Uterus (tissue), 4 donors: ENCODE measurements at places on chromosomes 11 and 22. TPM values are rescaled to one million over a fixed set of nuclear protein-coding genes. Genes with fewer than 3 reads are reported as not detected.
A peak's percentile ranks its signal among the peaks of the same experiment; 100 is the strongest.

Gene LMNTD2
- total RNA-seq, result not detected

- H3K4me3 ChIP-seq, result no peak overlapping the region
- H3K27me3 ChIP-seq, result no peaks in the 10 kb centered on the region
- no peak overlapping the region for H3K27ac ChIP-seq
- H3K4me1 ChIP-seq, result no peaks in the 10 kb centered on the region
- no peak for DNase-seq
- no peaks in the 10 kb centered on the region for H3K36me3 ChIP-seq
Observed at GRCh38 chr11:69094111-69094914, 45.6 kb downstream of the TPCN2 start.

Gene HEPN1
- total RNA-seq, result not detected

Gene ZNF214
- 2.9 TPM for total RNA-seq

Gene GLB1L2
- total RNA-seq, result 28.2 TPM

GRCh38 chr22:29700900-29701154 is 19.0 kb upstream of the CABP7 start:
- no peaks in the 10 kb centered on the region for H3K4me1 ChIP-seq
- H3K27me3 ChIP-seq, result no peaks in the 10 kb centered on the region
- DNase-seq, result no peak
- H3K27ac ChIP-seq, result no peak overlapping the region

DNA sequence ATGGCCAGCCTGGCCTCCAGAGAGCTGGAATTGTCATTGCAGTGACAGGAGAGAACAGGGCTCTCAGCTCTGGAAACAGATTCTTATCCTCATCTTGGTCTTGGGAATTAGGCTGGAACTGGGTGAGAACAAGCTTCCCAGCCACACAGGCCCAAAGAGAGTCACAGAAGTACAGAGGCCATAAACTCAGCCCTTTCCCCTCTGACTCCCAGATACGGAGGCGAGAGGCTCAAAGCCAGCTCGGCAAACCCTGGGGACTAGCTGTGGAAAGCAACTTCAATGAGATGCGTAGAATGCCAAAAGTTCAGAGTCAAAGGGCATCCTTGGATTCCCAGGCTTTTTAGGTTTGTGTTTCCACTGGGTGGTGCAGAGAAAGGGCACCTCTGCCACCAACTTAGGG is 14.3 kb upstream of the ABCC8 start:
- no peaks in the 10 kb centered on the region for H3K36me3 ChIP-seq
- H3K27me3 ChIP-seq, result no peaks in the 10 kb centered on the region
- H3K4me3 ChIP-seq, result no peak overlapping the region

GRCh38 chr22:39144101-39144767 is 8.2 kb downstream of the CBX7 start:
- peaks cover 21% of the 10 kb centered on the region for H3K4me1 ChIP-seq
- no peak for DNase-seq
- H3K4me3 ChIP-seq, result peak overlapping the region; percentile 96

DNA sequence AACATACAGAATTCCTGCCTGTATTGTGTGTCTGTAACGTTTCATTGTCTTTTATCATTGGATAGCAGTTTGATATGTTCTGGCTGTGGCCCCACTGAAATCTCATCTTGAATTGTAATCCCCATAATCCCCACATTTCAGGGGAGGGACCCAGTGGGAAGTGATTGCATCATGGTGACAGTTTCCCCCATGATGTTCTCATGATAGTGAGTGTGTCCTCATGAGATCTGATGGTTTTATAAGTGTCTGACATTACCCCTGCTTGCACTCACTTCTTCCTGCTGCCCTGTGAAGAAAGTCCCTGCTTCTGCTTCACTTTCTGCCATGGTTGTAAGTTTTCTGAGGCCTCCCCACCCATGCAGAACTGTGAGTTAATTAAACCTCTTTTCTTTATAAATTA is 19.6 kb upstream of the MTMR2 start:
- no peak overlapping the region for H3K27ac ChIP-seq
- no peaks in the 10 kb centered on the region for H3K27me3 ChIP-seq
- no peaks in the 10 kb centered on the region for H3K4me1 ChIP-seq

GRCh38 chr11:127864861-127865260 is 722.5 kb downstream of the ETS1 start:
- no peaks in the 10 kb centered on the region for H3K27me3 ChIP-seq
- H3K4me3 ChIP-seq, result no peak overlapping the region
- no peak overlapping the region for H3K27ac ChIP-seq
- no peaks in the 10 kb centered on the region for H3K36me3 ChIP-seq

Gene OR9G4
- not detected for total RNA-seq

DNA sequence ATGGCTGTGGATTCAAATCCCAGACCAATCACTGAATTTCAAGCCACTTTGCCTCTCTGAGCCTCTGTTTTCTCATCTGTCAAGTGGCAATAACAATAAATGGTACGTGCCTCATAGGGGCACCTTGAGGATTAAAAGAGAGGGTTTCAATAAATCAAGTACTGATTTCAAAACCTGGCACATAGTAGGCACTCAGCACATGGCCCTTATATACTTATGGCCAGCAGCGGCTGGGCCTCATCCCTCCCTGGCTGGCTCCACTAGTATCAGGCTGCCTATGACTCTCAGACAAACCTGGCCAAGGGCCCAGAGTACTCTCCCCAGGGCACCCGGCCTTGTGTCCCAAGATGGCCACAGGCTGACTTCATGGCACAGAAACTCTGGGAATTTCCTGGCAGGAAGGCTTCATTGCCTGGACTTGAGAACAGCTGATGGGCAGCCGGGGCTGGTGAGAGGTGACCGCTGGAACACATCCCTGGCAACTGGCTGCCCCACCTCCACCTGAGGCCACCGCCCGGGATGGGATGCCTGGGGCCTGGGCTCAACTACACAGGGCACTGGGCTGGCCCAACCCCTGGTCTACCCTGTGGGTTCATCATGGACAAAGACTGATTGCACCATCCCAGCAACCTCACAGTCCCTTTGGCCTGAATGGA is 3.4 kb downstream of the FADS3 start:
- no peak overlapping the region for H3K4me3 ChIP-seq
- no peaks in the 10 kb centered on the region for H3K27me3 ChIP-seq
- H3K36me3 ChIP-seq, result no peaks in the 10 kb centered on the region
- peak overlapping the region; percentile 43 for H3K27ac ChIP-seq

- H3K27ac ChIP-seq, result no peak overlapping the region
- no peaks in the 10 kb centered on the region for H3K27me3 ChIP-seq
- H3K4me3 ChIP-seq, result no peak overlapping the region
- DNase-seq, result no peak
- no peaks in the 10 kb centered on the region for H3K4me1 ChIP-seq
Observed at GRCh38 chr11:12056119-12056518, 47.7 kb upstream of the DKK3 start.

GRCh38 chr11:43010042-43010441 is 301.8 kb upstream of the API5 start:
- no peaks in the 10 kb centered on the region for H3K27me3 ChIP-seq
- no peaks in the 10 kb centered on the region for H3K4me1 ChIP-seq
- no peak overlapping the region for H3K27ac ChIP-seq
- no peaks in the 10 kb centered on the region for H3K36me3 ChIP-seq
- no peak for DNase-seq

DNA sequence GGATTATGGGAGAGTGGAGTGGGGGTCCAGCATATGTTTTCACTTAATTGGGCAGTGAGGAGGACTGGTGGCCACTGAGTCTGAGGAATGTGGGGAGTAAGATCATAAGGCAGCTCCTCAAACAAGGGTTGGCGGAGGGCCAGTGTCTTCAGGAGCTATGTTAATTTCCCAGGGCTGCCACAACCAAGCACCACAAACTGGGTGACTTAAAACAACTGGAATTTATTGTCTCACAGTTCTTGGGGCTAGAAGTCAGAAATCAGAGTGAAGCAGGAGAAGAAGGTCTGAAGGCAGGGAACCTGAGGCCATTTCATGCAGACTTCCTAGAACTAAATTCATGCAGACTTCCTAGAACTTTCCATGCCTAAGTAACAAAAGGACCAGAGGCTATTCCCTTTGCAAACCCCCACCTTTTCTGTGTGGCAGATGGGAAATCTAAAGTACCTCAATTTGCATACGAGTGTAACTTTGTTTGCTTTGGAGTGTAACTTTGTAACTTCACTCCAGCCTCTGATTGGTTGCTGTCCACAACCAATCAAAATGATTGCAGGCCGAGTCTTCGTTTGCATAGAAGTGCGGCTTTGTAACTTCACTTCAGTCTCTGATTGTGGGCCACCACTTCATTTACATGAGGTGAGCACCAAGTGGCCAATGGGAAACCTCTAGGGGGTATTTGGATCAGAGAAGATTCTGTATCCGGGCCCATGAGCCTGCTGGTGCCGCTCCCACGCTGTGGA is 50.5 kb upstream of the ZBED5 start:
- H3K27ac ChIP-seq, result no peak overlapping the region
- H3K27me3 ChIP-seq, result no peaks in the 10 kb centered on the region
- H3K4me1 ChIP-seq, result no peaks in the 10 kb centered on the region
- no peak for DNase-seq
- no peaks in the 10 kb centered on the region for H3K36me3 ChIP-seq

DNA sequence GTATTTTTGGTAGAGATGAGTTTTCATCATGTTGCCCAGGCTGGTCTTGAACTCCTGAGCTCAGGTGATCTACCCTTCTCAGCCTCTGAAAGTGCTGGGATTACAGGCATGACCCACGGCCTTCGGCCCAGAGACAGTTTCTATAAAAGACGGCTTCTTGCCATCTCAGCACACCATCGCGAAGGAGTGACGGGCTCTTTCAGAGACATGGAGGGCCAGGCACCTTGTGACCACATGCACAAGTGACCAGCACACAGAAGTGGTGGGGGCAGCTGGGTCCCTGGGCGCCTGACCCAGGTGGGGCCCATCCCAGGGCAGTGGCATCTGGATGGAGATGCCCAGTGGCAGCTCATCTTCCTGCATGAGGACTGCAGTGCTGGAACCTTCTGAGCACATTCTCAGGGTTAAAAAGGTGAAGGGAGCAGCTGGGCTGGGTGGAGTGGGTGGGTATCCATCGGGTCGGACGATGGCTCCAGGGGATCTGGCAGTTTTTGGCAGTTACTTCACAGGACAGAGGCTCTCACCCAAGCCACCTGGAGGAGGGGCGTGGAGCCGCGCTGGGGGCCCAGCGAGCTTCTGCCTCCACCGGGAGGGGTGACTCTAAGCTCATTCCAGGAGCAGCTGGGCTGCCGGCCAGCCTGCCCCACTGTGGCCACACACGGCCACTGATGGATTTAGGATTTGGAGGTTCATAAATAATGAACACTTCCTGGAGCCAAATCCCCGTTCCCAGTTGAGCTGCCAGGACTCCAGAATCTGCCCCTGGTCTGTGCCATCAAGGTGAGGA is 373.0 kb downstream of the CTTN start:
- H3K36me3 ChIP-seq, result no peaks in the 10 kb centered on the region
- no peaks in the 10 kb centered on the region for H3K27me3 ChIP-seq
- H3K4me3 ChIP-seq, result no peak overlapping the region
- DNase-seq, result no peak

- DNase-seq, result no peak
- H3K27me3 ChIP-seq, result no peaks in the 10 kb centered on the region
- no peaks in the 10 kb centered on the region for H3K36me3 ChIP-seq
- no peaks in the 10 kb centered on the region for H3K4me1 ChIP-seq
Observed at GRCh38 chr22:27809226-27809603, 7.7 kb upstream of the MN1 start.

DNA sequence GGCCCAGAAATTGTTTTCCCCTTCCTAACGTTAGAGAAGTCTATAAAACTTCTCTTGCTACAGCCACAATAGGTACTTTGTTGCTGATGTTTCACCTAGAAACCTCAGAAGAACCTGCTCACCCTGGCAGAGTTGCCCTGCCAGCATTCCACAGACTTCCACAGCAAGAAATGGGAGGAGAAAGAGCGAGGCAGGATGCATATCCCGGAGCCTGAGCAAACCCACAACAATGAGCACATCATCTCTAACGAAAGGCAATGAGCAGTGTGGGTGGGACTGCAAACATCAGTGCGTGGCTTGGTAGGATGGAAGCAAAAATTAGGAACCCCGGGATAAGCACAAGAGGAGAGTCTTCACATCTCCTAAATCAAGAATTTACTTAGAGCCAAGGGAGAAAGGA is 892.3 kb downstream of the OPCML start:
- no peak for DNase-seq
- H3K4me1 ChIP-seq, result no peaks in the 10 kb centered on the region
- no peak overlapping the region for H3K27ac ChIP-seq
- H3K36me3 ChIP-seq, result no peaks in the 10 kb centered on the region
- H3K27me3 ChIP-seq, result no peaks in the 10 kb centered on the region

Gene OR4X1
- not detected for total RNA-seq

DNA sequence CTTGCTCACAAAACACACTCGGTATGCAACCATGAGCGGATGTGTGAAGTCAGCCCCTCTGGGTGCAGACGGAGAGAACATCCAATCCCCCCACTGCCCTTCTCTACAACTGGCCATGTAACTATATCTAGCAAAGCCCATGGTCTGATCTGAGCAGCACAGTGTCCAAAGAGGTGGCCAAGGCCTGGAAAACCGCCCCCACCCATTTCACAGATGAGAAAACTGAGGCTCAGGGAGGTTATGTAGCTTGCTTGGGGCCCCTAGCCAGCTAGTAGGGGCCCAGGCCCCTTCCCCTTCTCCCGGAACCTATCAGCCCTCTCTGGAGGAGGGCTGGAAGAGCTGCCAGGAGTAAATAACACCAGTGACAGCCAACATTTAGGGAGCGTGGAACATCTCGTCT is 15.4 kb upstream of the NEFH start:
- H3K4me1 ChIP-seq, result no peaks in the 10 kb centered on the region
- no peak for DNase-seq
- H3K36me3 ChIP-seq, result no peaks in the 10 kb centered on the region
- no peak overlapping the region for H3K27ac ChIP-seq

DNA sequence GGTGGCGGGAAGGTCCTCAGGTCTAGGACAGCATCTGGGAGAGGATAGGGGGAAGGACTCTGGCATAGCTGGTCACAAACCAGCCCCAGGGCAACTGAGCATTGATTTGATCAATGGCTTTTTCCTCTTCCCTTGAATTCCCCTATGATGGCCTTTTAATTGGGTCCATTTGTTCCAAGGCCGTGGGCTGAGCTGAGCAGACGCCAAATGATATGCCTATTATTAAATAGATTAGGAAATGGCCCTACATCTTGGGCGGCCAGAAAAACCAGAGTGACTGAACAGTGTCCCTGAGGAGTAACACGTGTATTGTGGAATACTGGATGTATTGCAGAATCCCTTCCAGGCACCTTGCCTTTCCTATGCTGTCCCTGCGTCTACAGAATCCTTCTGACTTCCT is 26.7 kb upstream of the P2RY6 start:
- DNase-seq, result no peak
- H3K4me3 ChIP-seq, result no peak overlapping the region
- H3K27me3 ChIP-seq, result no peaks in the 10 kb centered on the region
- no peaks in the 10 kb centered on the region for H3K4me1 ChIP-seq
- H3K27ac ChIP-seq, result no peak overlapping the region

- H3K27ac ChIP-seq, result no peak overlapping the region
- H3K4me3 ChIP-seq, result no peak overlapping the region
- no peaks in the 10 kb centered on the region for H3K4me1 ChIP-seq
Observed at GRCh38 chr11:7585816-7586215, 72.0 kb downstream of the PPFIBP2 start.
